Activated T-helper 1 cell treated with anti-CD3 and anti-CD28 coated beads, Interleukin-12 subunit alpha, Interleukin-12 subunit beta, Interleukin-2, Interleukin-4 antibody, amounts not matched to agents 30 ng/mL and 10 ng/mL and 1 ng/mL, durations not matched to agents 14 hours and 24 hours and 36 hours (primary cell): ENCODE measurements at places on chromosomes 7 and 10. TPM values are rescaled to one million over a fixed set of nuclear protein-coding genes. Genes with fewer than 3 reads are reported as not detected.

DNA sequence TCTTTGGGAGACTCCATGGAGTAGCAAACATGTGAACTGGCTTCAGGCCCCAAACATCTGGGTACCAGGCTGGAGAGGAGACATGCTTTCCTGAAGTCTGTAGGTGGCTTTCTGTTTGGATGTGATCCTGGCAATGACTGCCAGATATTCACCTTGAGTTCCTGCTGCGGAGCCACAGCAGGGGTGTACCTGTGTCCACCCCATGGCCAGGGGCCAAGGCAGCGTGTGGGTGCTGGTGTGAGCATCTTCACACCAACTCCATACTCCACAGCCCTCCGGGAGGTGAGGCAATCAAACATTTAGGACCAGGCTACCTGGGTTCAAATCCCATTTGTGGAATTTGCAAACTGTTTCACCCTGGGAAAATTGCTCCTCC lies 113.0 kb downstream of the ADCY1 start:
- no peak for DNase-seq

Gene ABCC2
- 0.83 and 1.3 TPM in 2 replicates for total RNA-seq

Gene OLAH
- 0.44 and 0.88 TPM in 2 replicates for total RNA-seq

Gene ZNF37A
- 29.3 and 30.3 TPM in 2 replicates for total RNA-seq

DNA sequence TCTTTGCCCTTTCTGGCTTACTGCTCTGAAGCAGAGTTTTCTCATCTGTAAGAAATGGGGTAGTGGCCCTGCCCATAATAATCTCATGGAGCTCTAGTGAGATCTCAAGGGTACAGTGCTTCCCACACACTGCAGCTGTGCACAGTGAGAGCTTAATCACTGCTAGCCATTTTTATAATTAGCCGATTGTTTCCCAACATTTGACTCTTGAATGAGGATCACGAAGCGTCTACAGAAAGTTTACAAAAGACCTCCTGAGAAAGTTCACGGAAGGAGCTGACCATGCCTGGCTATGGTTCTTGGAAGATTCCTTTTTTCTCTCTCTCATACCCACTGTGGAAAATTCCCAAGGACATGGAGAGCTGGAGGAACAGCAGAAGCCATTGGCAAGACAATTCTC lies 70.4 kb downstream of the FAM171A1 start:
- no peak for DNase-seq

GRCh38 chr7:34751725-34752643 lies 94.0 kb downstream of the NPSR1 start:
- DNase-seq = no peak

Gene MINDY3
- 14.5 and 16.2 TPM in 2 replicates for total RNA-seq

GRCh38 chr7:53470336-53470970 lies 435.0 kb downstream of the POM121L12 start:
- DNase-seq = no peak

GRCh38 chr7:29564496-29565223 lies 1.0 kb downstream of the PRR15 start:
- DNase-seq = no peak

GRCh38 chr10:70064486-70064885 lies 11.8 kb downstream of the MACROH2A2 start:
- DNase-seq = no peak

DNA sequence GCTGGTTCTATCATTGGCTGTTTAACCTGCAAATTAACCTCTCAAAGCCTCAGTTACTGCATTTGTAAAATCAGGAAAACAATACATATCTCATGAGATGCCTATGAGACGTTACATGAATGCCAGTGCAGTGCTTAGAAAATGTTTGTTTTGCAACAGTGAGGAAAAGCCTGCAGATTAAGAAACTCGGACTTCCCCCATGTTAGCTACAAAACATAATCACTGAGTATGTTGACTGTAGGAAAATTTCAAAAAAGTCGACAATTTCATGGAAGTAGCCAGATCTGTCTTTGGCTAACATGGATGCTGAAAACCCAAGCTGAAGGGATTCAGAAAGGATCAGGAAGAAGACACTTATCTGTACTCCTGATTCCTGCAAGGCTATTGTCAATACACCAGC lies 121.4 kb downstream of the TRIL start:
- DNase-seq = no peak

DNA sequence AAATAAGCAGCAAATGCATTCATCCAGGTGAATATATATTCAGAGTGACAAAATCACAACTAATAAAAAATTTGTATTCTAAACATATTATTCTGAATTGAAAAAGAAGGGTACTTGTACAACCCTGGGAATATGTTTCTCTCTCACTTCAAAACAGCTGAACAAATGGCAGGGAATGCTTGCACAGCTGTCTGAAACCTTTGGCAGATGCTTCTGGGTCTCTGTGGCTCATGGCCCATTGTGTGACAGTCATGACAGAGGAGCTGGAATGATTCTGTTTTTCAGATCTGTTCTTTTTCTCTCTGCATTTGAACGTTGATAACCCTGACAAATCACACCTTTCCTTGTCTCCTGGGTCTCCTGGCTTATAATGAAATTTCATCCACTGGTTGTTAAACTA lies 275.7 kb upstream of the FZD1 start:
- DNase-seq = no peak

GRCh38 chr10:17744341-17744861 lies 7.6 kb upstream of the TMEM236 start:
- no peak for DNase-seq

Gene SFRP5
- not detected in 2 replicates for total RNA-seq

Gene ERCC6
- 11.2 and 11.7 TPM in 2 replicates for total RNA-seq

Gene HOXA4
- not detected in 2 replicates for total RNA-seq

Gene RNF32
- 2.1 and 2.2 TPM in 2 replicates for total RNA-seq

- DNase-seq = no peak
Measured at GRCh38 chr7:115260381-115260780, 338.5 kb downstream of the MDFIC start.

DNA sequence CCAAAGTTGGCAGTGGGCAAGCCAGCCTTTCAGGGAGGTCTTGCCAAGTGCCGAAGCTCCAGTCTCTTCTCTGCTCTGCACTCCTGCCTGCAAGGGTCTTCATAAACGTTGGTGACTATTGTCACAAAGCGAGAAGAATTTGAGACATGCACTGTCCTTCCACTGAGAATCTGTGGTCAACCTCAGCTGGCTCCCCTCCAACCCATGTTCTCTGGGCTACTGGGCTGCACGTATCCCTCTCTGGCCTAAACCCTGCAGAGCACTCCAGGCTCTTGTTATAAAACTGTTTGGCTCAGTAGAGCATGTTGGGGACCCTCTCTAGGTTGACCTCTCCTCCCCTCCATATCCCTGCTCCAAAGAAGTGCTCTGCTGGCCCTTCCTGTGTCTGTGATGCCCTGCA lies 260.4 kb upstream of the NFE2L3 start:
- DNase-seq = no peak

DNA sequence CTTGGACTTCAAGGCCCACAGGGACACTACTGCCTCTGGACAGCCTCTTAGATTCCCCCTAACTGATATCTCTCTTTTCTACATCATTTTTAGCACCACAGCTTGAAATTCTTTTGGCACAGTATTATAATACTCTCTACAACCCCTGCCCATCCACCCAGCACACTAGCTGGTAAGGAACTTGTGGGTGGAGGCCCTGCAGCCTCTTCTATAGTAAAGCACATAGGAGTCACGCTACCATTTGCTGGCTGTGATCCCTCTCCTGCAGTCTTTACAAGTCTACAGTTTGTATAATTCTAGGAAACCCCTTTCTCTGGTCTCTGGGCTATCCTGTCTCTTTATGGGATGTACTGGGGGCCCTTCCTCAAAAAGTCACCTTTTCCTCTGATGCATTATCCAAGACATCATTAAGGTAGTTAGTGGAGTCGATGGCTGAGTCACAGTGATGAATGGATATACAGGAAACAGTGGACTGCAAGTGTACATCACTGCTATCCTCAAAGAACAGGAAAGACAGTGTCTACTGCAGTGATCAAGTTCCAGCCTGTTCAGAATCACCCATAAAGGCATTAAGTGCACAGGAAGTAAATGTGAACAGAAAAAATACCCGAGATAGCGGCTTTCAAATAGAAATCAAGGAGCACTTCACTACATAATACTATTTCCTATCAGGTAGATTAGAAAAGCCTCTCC lies 54.4 kb downstream of the STK17A start:
- no peak for DNase-seq

DNA sequence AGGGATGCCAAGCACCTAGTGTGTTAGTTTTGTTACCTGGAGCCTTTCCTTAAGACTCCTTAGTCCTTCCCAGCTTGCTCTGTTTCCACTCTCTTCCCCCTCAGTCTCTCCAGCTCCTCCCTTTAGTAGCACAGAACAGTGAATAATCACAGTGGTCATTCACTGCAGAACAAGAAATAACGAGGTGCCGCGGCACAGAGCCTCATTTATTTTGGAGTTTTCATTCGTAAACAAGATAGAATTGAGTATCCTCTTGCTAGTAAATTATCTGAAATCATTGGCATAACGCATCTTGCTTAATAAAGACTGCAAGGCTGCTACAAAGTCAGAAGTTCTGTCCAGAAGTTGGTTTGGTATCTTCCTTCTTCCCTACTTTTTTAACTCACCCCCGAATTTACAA lies 129.3 kb upstream of the LANCL2 start:
- DNase-seq = no peak

DNA sequence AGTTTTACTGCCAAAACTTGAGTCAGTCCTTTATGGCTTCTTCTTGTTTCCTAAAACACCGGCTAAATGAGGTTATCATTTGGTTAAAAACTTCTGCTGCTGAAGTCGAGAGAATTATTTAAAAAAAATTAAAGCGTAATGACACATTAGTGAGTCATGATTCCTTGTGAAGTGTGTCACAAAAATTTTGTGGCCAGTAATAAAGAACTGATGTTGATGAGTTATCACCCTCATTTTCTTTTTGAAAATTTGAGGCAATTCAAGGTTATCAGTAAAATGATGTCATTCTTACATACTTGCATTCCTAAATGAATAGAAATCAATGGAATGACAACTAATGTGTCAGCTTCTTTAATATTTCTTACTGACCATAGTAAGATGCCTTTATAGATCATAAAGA lies 427.4 kb downstream of the SORCS3 start:
- DNase-seq = no peak

DNA sequence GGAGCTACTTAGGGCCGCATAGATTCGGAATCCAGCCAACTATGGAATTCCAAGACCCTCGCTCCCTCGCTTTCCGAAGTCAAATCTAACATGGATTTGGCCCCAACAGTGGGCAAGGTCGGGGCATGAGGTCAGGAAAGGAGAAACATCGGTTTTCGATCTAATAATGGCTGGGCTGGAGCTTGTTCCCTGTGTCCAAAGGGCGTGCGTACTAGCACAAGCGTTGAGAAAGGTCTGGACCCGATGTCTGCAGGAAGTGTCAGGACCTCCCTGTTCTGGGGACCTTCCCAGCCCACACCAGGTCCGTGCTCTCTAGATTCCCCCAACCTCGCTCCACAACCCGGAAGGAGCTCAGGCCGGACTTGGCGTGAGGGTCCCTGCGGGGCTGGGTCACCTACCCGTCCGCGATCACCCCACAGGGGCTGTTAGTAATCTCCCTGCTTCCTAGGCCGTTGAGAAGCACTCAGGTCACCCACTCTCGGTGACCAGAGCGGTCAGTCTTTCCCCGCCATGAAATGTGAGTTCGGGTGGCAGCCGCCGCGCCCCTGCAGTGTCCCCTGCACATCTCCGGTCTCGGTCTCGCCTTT lies 4.8 kb downstream of the FEZF1 start:
- DNase-seq = no peak

DNA sequence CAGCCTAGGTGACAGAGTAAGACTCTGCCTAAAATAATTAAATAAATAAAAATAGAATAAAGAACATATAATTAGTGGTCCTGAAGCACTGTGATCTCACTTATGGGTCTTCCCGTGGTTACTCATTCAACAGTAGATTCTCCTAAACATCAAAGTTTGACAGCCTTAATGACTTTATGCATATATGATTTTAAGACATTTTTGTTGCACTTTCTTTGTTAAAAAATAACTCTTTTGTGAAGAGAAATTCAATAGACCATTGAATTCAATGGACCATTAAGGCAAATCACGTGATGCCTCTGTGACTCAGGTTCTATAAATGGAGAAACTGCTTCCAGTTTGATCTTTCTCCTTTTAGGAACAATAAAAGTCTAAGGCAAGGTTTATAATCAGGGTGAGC lies 59.6 kb downstream of the ATOH7 start:
- DNase-seq = no peak

DNA sequence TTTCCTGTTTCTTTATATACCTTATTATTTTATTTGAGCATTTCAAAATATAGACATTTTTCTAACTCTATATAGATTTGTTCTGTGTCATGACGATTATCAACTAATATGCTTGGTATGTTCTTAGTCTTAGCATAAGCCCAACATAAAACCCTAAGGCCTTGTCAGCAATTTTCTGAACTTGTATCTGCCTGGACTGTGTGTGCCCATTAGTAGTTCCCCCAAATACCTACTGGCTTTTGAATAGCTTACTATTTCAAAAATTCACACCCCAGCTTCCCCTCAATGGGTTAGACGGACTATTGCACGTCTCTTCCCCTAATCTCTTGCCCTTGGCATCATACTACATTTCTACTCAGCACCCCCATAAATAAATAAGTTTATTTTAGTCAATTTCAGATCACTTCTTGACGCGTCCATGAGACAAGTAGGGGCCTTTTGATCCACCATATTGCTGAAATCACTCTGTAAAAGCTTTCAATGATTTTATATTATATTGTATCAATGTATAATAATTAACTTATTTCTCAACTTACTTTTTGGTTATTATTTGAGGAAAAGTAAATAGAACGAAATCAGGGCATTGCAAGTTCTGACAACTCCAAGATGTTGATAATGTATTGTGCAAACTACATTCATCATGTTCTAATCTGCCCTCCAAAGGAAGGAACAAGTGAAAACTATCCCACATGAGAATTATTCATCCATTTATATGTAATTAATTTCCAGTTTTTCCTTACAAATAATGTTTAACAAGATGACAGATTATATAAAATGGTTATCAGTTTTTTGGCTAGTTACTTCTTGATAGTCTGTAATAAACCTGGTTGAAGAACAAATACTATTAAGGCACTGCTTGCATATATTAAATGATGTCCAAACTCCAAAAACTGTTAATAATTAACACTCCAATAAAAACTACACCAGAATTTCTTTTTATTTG lies 1.1 kb upstream of the AKR1C3 start:
- DNase-seq = no peak

DNA sequence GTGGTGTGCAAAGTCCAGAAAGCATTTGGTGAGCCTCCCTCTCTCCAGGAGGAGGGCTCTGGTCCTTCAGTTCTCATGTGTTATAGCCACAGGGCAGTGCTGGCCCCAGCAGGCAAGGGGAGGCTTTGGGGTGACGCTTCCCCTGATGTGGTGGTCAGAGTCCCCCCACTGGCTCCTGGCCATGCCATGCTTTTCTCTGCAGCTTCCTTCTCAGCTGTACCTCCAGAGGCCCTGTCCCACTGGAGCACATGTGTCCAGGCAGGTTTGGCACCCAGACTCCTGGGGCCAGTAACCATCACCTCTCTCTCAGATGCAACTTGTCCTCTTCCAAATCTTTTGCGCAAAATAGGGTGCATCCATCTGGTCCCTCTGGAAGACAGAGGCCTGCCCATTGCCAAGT lies 233.0 kb upstream of the ZNF32 start:
- DNase-seq = no peak

- no peak for DNase-seq
Measured at GRCh38 chr10:97378933-97379921, 21.9 kb downstream of the RRP12 start.

GRCh38 chr7:38066391-38066790 lies 111.7 kb upstream of the STARD3NL start:
- no peak for DNase-seq

GRCh38 chr7:4712281-4713182 lies 30.4 kb downstream of the FOXK1 start:
- no peak for DNase-seq

- no peak for DNase-seq
Measured at GRCh38 chr10:61609701-61610100, 53.0 kb upstream of the CABCOCO1 start.
